IMR-90 (cell line): ENCODE measurements at places on chromosomes 1 and 21. TPM values are rescaled to one million over a fixed set of nuclear protein-coding genes. Genes with fewer than 3 reads are reported as not detected.

FLG2 gene
- not detected in 2 replicates for total RNA-seq

FAM43B gene
- not detected in 2 replicates for total RNA-seq

CCDC28B gene
- 17.2 and 18.6 TPM in 2 replicates for total RNA-seq

WNT3A gene
- total RNA-seq, result not detected in 2 replicates

CFHR1 gene
- total RNA-seq, result not detected in 2 replicates

CRYZ gene
- total RNA-seq, result 43.4 and 60.3 TPM in 2 replicates

KCNN3 gene
- not detected in 2 replicates for total RNA-seq

MAP7D1 gene
- total RNA-seq, result 30.8 and 32.3 TPM in 2 replicates

MYOG gene
- not detected in 2 replicates for total RNA-seq

SAMSN1 gene
- not detected in 2 replicates for total RNA-seq

GRCh38 chr1:243898278-243898677 is 48.2 kb upstream of the AKT3 start:
- no peaks in the 10 kb centered on the region for H3K36me3 ChIP-seq
- no peak for DNase-seq
- H3K4me3 ChIP-seq, result no peak overlapping the region
- H3K27ac ChIP-seq, result no peak overlapping the region
- no peaks in the 10 kb centered on the region for H3K4me1 ChIP-seq

- H3K36me3 ChIP-seq, result no peaks in the 10 kb centered on the region
- H3K4me1 ChIP-seq, result no peaks in the 10 kb centered on the region
Measured at GRCh38 chr1:87179076-87179810, 149.4 kb upstream of the LMO4 start.

- H3K27ac ChIP-seq, result no peak overlapping the region
- H3K27me3 ChIP-seq, result no peaks in the 10 kb centered on the region
- H3K36me3 ChIP-seq, result no peaks in the 10 kb centered on the region
- H3K4me3 ChIP-seq, result no peak overlapping the region
- peaks cover 10% of the 10 kb centered on the region for H3K4me1 ChIP-seq
Measured at GRCh38 chr1:27136236-27136551, 18.7 kb downstream of the SLC9A1 start.

GRCh38 chr1:211037095-211037494 is 96.9 kb downstream of the KCNH1 start:
- no peak overlapping the region for H3K4me3 ChIP-seq
- no peak overlapping the region for H3K27ac ChIP-seq
- H3K27me3 ChIP-seq, result no peaks in the 10 kb centered on the region
- H3K36me3 ChIP-seq, result no peaks in the 10 kb centered on the region
- H3K4me1 ChIP-seq, result peaks cover 6% of the 10 kb centered on the region

GRCh38 chr1:8476006-8476405 is 158.1 kb downstream of the SLC45A1 start:
- DNase-seq, result no peak
- H3K27ac ChIP-seq, result peak overlapping the region; percentile 17; the same call in 1 of the 2 replicates
- no peak overlapping the region for H3K4me3 ChIP-seq
- H3K4me1 ChIP-seq, result peaks cover 14% of the 10 kb centered on the region
- H3K27me3 ChIP-seq, result no peaks in the 10 kb centered on the region
- H3K36me3 ChIP-seq, result no peaks in the 10 kb centered on the region

DNA sequence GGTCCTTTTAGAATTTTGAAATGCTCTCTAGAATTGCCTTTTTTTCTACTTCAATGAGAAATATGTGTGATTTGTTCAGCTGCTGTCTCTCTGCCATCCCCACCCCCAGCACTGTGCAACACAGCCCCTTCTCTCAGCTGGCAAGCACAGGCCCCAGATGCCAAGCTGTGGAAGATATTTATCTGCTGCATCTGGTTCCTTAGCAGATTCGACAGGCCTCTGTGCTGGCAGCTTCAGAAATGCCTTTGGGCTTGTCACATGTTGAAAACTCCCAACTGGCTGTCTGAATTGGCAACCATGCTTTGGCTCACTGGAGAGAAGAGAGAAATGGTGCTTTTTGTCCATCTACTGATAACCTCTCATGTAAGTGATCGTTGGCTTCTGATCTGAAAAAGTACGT is 206.7 kb upstream of the C1orf87 start:
- H3K4me1 ChIP-seq, result no peaks in the 10 kb centered on the region
- no peaks in the 10 kb centered on the region for H3K36me3 ChIP-seq
- DNase-seq, result no peak
- no peaks in the 10 kb centered on the region for H3K27me3 ChIP-seq
- H3K4me3 ChIP-seq, result no peak overlapping the region
- H3K27ac ChIP-seq, result no peak overlapping the region

DNA sequence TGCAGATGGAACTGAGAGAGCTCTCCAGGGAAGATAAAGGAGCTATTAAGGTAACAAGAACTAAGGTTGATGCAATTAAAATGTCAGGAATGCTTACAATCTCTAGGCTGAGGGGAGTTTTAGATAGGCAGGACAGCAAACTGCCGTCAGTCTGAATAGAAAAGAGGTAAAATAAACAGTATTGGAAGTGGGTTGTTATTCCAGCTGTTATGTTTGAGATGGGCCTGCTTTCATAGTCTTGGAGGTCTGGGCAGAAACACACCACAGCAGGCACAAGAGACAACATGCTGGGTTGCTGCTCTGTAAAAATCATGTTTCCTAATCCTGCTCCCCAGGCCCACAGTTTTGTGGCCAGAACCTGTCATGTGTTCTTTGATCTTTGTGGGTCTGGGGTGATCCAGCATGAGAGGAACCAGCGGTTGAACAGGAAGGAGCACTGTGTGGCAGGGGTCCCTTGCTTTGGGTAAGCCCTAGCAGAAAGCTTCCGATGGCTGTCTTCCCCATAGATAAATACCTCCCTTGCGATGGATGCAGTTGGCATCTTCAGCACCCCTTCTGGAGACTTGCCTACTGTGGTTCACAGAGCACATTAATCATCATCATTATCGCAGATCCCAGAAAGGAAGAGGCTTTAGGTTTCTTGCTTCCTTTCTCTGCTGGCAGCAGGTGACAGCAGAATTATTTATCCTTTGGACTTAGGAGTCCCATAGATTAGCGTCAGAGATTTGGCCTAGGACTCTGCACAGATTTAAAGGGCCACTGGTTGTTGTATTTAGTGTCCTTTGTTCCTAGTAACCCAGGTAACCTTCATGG is 97.1 kb downstream of the AK5 start:
- H3K4me3 ChIP-seq, result no peak overlapping the region
- H3K27ac ChIP-seq, result peak overlapping the region; percentile 83
- H3K27me3 ChIP-seq, result no peaks in the 10 kb centered on the region

- no peak overlapping the region for H3K4me3 ChIP-seq
- no peaks in the 10 kb centered on the region for H3K36me3 ChIP-seq
- H3K4me1 ChIP-seq, result peaks cover 4% of the 10 kb centered on the region; the same call in 1 of the 2 replicates
- no peaks in the 10 kb centered on the region; the same call in 1 of the 2 replicates for H3K27me3 ChIP-seq
Measured at GRCh38 chr1:221165839-221166500, 286.7 kb downstream of the HLX start.

GRCh38 chr1:4308806-4309205 is 345.6 kb upstream of the AJAP1 start:
- no peak overlapping the region for H3K4me3 ChIP-seq
- DNase-seq, result no peak
- no peak overlapping the region for H3K27ac ChIP-seq
- H3K27me3 ChIP-seq, result no peaks in the 10 kb centered on the region
- H3K36me3 ChIP-seq, result no peaks in the 10 kb centered on the region

GRCh38 chr1:203512848-203513584 is 19.1 kb downstream of the OPTC start:
- peak overlapping the region; percentile 93 for H3K27ac ChIP-seq
- peak; percentile 97 for DNase-seq
- no peaks in the 10 kb centered on the region for H3K27me3 ChIP-seq
- H3K36me3 ChIP-seq, result no peaks in the 10 kb centered on the region
- no peak overlapping the region for H3K4me3 ChIP-seq

DNA sequence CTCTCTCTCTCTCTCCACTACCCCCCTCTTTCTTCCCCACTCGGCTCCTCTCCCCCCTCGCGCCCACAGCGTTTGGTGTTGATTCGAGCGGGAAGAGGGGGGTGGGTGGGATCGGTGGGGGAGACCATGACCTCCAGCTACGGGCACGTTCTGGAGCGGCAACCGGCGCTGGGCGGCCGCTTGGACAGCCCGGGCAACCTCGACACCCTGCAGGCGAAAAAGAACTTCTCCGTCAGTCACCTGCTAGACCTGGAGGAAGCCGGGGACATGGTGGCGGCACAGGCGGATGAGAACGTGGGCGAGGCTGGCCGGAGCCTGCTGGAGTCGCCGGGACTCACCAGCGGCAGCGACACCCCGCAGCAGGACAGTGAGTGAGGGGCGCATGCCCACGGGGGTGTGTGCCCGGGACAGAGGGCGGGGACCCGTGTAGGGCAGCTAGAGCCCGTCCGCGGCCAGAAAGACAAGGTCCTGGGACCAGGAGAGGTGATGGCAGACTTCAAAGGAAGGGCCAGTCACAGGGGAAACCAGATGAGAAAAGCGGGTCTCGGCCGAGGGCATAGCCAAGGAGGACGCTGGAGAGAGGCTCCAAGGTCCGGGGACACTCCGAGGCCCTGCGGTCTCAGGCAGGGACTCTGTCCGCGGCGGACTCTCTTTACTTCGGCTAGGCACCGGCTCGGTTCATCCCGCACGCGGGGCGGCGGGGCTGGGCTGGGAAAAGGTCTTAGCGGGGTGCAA is at the start of gene PRRX1:
Gene PRRX1 (plus strand): TSS at position 39 of the 735 bp plus-strand sequence. CDS start 88 bp downstream, at position 127.
- H3K4me3 ChIP-seq, result peak within 1 kb of the TSS; percentile 88

- peaks cover 47% of the 10 kb centered on the region for H3K27me3 ChIP-seq
- H3K4me1 ChIP-seq, result peaks cover 3% of the 10 kb centered on the region; the same call in 1 of the 2 replicates
Measured at GRCh38 chr1:34926156-34926555, 3.3 kb downstream of the DLGAP3 start.

- no peaks in the 10 kb centered on the region for H3K4me1 ChIP-seq
- no peaks in the 10 kb centered on the region for H3K36me3 ChIP-seq
- DNase-seq, result peak; percentile 53
- peak overlapping the region; percentile 64; the same call in 1 of the 2 replicates for H3K27ac ChIP-seq
- H3K4me3 ChIP-seq, result peak overlapping the region; percentile 88
- peaks cover 4% of the 10 kb centered on the region for H3K27me3 ChIP-seq
Measured at GRCh38 chr1:24502065-24502708, 449 bp upstream of the RCAN3 start.

GRCh38 chr1:59318271-59318860 is 21.5 kb downstream of the FGGY start:
- H3K4me1 ChIP-seq, result peaks cover 7% of the 10 kb centered on the region
- H3K36me3 ChIP-seq, result no peaks in the 10 kb centered on the region
- no peak overlapping the region for H3K27ac ChIP-seq
- no peaks in the 10 kb centered on the region for H3K27me3 ChIP-seq
- DNase-seq, result no peak

DNA sequence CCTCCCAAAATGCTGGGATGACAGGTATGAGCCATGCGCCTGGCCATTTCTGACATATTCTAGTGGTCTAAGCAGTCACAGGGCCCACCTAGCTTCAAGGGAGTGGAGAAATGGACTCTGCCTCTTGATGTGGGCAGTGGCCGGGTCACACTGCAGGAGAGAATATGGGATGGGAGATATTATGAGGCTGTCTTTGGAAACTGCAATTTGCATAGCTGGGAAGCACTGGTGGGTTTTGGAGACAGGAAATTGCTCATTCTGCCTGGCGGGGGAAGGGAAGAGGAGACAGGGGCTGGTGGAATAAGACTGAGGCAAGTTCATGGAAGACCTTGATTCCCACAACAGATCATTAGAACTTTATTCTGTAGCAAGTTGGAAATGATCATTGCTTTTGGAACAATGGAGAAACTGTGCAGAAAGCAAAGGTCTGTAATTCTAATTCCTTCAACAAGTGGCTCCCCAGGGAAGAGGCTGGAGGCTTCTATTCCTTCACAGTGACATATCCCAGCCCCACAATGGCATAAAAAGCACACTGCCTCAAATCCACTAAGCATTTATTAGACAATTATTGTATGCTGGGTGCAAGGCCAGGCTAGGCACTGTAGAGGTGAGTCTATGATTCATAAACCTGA is 10.5 kb downstream of the NCMAP start:
- DNase-seq, result peak; percentile 15
- H3K36me3 ChIP-seq, result no peaks in the 10 kb centered on the region
- H3K27me3 ChIP-seq, result peaks cover 4% of the 10 kb centered on the region
- H3K4me1 ChIP-seq, result no peaks in the 10 kb centered on the region
- H3K27ac ChIP-seq, result no peak overlapping the region

- H3K27me3 ChIP-seq, result no peaks in the 10 kb centered on the region
- peaks cover 13% of the 10 kb centered on the region for H3K4me1 ChIP-seq
- 0 out of 2 replicates have a peak overlapping the region, but pooled peaks have one; percentile 0 for H3K4me3 ChIP-seq
- no peaks in the 10 kb centered on the region for H3K36me3 ChIP-seq
- H3K27ac ChIP-seq, result peak overlapping the region; percentile 96
Measured at GRCh38 chr1:85628791-85629531, 48.4 kb downstream of the CCN1 start.

DNA sequence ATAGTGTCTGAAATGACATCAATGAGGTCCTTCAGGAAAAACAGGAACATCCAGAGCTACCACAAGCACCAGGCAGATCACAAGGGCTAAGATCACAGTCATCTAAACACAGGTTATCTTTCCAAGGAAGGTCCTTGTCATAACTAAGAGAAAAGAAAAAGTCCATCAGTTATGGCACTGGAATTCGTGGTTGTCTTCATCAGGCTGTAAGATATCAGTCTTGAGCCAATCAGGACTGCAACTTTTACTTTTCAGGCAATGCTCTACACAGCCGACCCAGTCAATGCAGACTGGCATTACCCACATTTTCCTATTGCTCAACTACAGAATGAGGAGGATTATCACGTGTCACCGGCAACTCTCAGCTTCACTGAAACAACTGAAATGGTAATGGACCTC is 26.4 kb downstream of the SORT1 start:
- peaks cover 27% of the 10 kb centered on the region for H3K4me1 ChIP-seq
- DNase-seq, result peak; percentile 65
- H3K4me3 ChIP-seq, result peak overlapping the region; percentile 18; the same call in 1 of the 2 replicates
- peak overlapping the region; percentile 96 for H3K27ac ChIP-seq
